Mucosa of gallbladder (tissue), 1 donor: ENCODE measurements at places on chromosomes 7 and 10. TPM values are rescaled to one million over a fixed set of nuclear protein-coding genes. Genes with fewer than 3 reads are reported as not detected.

- no peak for DNase-seq
Measured at GRCh38 chr7:14747701-14748100, 154.8 kb downstream of the DGKB start.

GRCh38 chr10:69802424-69803161 lies 887 bp downstream of the COL13A1 start:
- no peak for DNase-seq

The PAPOLB gene
- total RNA-seq: 0.14 TPM

GRCh38 chr7:84139986-84140729 lies 54.4 kb downstream of the SEMA3A start:
- no peak for DNase-seq

DNA sequence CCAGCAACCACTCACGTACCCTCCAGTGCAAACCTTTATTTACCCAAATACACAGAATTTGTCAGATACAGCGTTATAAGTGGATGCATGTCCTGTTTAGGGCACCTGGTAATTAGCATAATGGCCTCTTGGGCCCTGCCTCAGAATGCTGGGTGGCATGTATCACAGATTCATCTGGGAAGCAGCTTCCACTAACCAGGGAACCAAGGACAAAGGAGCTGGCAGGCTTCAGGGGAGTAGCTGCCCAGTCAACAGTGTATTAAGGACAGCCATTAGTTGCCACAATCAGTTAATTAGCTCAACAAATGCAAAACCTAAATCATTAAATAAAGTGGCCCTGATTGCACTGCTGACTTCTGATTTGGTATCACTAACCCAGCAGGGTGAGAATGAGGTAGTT lies 105.7 kb downstream of the RAPGEF5 start:
- DNase-seq: no peak

DNA sequence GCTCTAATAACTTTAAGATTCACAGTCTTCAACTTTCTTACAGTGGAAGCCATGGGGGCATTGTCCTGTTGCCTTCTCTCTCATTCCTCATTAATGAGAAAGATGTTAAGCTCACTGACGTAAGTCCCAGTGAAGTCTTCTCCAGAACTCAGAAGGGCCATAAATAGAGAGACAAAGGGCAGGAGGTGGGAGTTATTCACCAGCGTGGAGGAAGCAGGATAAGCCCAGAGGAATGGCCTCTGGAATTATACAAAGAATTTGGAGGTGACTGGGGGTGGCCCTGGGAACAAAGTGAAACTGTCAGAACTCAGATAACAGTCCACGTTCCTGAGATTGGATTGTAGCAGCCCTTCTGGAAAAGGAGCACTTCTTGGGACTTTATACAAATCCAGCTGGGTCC lies 52.4 kb downstream of the SORBS1 start:
- DNase-seq: no peak

DNA sequence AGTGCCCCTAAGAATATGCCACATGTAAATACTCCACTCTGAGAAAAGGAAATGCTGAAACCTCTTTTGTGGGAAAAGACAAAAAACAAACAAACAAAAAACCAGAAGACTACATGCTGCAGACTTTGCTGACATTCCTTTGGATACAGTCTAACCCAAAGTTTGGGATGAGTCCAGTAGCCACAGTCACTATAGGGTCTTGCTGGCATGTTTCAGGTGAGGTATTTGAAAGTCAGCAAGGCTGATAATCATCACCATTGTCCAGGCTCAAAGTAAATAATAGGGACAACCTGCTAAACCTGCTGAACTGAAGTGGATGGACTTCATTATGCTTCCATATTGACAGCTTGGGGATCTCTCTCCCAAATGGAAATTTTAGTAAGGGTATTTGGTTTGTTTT lies 1087.0 kb upstream of the LRRTM3 start:
- no peak for DNase-seq

The ANXA8L1 gene
- not detected for total RNA-seq

GRCh38 chr10:75286901-75287300 lies 51.1 kb upstream of the COMTD1 start:
- DNase-seq: no peak
